ENCODE measurements at places on chromosomes 4 and X.

GRCh38 chrX:19798423-19798822 is 89.0 kb downstream of the SH3KBP1 start:
- DNase-seq, result no peak

DNA sequence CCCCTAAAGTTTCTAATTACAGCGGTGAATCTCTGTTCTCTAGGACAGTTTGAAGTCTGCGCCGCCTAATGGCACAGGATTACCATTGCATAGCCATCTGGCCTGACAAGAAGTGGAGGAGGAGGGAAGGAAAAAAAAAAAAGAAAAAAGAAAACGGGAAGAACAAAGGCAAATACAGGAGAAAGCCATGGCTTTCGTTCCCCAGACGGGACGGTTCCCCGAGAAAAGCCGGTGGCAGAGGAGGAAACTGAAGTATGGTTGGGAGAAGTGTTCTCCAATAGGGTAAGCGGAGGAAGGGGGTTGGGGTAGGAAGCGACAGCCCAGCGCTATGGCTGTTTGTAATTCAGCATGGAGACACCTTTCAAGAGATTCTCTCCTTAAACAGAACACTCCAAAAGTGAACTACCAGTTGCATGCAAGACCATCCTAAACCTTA is 80.8 kb downstream of the HMGN5 start:
- DNase-seq, result peak; percentile 56

GRCh38 chrX:153063315-153063714 is 7.0 kb downstream of the PNMA3 start:
- no peak for DNase-seq

GRCh38 chr4:125313497-125313896 is 1.3 kb upstream of the FAT4 start:
- peak; percentile 94 for DNase-seq

DNA sequence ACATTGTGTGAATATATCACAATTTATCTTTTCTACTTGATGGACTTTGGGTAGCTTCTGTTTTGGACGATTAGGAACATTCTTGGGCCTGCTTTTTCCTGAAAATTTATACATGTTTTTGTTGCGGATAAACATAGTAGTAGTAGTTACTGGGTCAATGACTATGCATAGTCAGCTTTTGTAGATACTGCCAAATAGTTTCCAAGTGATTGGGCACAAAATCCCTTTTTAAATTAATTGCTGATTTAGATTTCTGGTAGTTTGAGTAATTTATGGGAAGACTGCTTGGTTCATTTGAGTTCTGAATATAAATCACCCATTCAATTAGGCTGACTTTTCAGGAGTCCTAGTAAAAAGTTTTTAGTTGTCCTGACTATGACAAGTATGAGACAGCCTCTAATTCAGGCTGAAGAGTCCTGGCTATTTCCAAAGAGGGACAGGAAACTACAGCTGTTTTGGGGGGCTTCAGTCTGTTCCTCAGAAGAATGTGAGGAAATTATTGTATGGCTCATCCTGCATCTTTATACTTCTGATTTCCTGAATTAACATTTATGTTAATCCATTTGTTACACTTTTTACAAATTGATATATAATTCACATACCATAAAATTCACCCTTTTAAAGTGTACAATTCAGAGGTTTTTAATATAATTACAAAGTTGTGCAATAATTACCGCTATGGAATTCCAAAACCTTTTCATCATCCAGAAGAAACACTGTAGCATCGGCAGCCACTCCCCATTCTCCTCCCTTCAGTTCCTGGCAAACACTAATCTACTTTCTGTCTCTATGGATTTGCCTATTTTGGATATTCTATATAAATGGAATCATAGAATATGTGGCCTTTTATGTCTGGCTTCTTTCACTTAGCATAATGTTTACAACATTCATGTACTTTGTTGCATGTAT is 14.2 kb downstream of the LRP2BP start:
- no peak for DNase-seq
